ENCODE measurements at places on chromosomes 7 and 10.

GRCh38 chr10:26743841-26744240 is 46.3 kb downstream of the PDSS1 start:
- no peak for DNase-seq

DNA sequence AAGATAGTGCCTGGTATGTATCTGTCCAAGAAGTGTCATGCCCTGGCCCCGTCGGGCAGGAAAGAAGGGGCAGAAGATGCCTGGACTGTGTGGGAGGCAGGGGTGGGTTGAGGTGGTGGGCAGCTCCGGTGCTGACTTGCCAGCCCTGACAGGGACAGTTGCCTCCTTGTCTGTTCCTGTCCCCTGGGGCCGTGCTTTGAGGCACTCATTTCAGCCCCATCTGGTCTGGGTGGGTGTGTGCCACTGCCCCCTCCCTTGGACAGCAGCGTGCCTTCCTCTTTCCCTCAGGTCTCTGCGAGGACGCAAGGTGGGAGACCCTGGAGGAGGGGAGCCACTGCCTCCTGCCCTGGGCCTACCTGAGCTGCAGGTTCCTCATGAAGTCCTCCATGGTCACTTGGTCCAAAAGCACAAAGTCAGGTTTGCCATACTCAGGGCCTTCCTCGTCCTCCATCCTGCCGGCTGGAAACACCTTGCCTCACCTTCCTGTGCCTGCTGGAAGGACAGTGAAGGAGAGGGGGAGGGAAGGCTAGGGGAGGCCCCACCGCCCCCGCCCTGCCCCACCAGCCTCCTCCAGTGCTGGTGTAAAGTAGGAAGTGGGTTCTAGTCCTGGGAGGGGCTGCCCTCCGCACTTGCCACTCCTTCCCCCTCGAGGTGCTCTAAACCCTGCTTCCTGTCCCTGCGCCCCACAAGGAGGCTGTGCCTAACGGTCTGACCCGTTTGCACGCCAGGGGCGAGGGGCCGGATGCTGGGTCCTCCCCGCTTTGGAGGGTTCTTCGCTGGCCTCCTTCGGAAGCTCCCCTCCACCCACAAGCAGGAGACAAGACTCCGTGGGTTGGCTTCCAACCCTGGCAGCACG is at the start of gene MYO1G:
Gene MYO1G, minus strand, starts transcription at position 505 of the 856 bp plus-strand sequence. Its CDS starts 54 bp downstream, at position 451.
- peak; percentile 91 for DNase-seq

- peak; percentile 45 for DNase-seq
Observed at GRCh38 chr10:15267496-15267895, 99.0 kb upstream of the NMT2 start.

- no peak for DNase-seq
Observed at GRCh38 chr7:159078193-159078910, 66.3 kb downstream of the VIPR2 start.

- DNase-seq = no peak
Observed at GRCh38 chr7:31997423-31997822, 72.8 kb downstream of the PDE1C start.

GRCh38 chr10:119001717-119002500 is 27.6 kb upstream of the NANOS1 start:
- DNase-seq = no peak

GRCh38 chr7:26379711-26380110 is 88.0 kb downstream of the SNX10 start:
- no peak for DNase-seq

DNA sequence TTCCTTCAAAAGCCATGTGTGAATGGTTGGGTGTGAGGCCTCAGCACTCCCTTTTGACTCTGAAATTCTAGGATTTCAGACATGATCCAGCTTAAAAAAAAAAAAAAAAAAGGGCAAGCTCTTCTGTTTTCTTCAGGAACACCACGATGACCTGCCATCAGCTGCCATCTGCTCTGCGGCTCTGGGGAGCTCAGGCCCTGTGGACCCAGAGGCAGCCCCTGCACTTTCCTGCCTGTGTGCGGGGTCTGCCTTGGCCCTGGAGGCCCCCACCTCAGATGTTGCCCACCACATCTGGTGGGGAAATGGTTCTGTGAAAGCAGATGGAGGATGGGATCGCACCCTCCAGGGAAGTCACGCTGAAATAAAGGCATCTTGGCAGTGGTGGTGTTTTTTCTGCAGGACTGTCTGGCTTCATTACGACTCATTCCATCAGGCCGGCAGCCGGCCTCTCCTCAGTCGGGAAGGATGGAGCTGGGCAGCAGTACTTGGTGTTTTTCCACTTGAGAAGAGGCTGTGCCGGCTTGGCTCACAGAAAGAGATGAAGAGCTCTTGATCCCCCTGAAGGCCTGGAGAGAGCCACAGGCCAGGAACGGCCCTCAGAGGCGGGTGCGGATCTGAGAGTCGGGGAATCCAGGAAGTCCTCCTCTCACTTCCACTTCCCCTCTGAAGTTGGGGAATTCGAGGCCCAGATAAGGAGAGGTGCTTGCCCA is 66.1 kb upstream of the AQP1 start:
- DNase-seq = no peak

DNA sequence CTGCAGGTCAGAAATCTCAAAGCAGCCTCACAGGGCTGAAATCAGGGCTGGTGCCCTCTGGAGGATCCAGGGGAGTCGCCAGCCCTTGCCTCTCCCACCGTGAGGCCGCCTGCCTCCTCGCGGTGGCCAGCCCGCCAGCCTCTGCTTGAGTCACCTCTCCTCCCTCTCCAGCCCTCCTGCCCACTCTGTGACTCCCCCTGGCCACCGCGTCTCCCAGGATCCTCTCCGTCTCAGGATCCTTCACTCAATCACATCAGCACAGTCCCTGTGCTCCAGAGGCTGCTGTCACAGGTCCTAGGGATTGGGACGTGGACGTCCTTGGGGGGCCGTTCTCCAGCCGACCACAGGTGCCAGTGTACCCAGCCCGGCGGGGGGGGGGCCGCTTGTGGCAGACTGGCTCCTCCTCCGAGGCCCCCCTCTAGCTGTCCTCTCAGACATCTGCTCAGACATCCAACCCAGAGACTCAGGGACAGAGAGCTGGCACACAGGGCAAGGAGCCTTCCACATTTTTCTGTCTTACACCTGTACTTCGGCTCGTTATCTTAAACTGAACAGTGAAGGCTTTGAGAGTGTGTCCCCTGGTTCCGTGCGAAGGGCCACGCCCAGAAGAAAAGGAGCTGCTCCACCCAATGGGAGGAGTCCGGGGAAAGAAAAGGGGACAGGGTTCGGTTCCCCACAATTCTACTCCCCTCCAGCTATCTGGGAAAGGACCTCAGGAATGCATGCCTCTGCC is 9.4 kb upstream of the PPP2R2D start:
- DNase-seq = peak; percentile 65

DNA sequence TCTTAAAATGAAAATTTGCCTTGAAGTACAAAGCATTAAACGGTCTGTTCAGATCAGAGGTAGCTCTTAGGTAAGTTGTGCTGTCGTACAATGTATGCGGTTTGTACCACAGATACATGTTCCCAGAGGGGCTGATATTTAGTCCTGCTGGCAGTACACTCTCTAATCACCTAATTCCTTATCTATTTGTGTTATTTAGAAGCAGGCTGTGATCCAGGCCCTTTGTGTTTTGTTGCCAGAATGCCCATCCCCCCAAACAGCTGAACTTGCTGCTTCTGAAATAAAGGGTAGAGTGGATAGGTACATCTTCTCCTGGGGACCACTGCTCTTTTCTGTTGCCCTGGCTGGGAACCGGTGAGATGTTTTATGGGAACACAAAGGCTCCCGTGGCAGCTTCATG is 84.5 kb downstream of the SND1 start:
- DNase-seq = no peak

- DNase-seq = no peak
Observed at GRCh38 chr10:78348411-78349164, 314.9 kb downstream of the RPS24 start.

DNA sequence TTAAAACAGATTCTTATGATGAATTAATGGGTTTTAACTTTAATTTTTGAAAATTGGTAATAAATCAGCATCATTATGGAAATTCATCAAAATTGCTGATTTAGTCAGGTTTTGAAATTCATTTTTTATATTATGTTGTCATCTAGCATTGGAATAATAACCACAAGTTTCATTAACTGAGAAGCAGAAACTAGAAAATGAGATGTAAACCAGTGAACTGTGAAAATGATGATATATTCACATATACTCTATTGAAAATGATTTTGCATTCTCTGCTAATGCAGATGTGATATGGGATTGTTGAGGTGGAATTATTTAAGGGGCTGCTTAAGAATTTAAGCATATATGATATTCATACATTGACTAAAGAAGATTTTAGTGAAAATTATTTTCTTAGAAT is 316.1 kb upstream of the FZD1 start:
- no peak for DNase-seq

GRCh38 chr10:118798231-118798662 is 43.5 kb upstream of the CACUL1 start:
- no peak for DNase-seq

- DNase-seq = no peak
Observed at GRCh38 chr7:113628948-113629847, 289.6 kb downstream of the PPP1R3A start.

GRCh38 chr7:94245500-94245899 is 149.2 kb upstream of the COL1A2 start:
- no peak for DNase-seq

DNA sequence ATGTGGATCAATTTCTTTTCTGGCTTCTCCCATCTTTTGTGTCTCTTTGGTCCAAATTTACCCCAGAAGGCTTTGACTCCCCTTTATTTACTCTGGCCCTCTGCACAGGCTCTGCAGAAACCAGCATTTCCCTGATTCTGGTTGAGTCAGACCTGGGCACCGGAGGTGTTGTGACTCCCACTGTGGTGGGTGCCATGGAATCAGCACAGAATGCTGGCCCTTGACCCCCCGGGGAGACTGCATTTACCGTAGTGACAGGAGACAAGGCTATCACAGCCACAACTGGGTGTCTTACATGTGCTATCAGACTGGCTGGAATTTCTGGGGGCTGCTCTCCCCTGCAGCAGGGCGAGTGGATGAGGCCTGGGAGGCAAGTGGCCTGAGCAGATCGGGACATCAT is 37.6 kb downstream of the PLXDC2 start:
- no peak for DNase-seq

DNA sequence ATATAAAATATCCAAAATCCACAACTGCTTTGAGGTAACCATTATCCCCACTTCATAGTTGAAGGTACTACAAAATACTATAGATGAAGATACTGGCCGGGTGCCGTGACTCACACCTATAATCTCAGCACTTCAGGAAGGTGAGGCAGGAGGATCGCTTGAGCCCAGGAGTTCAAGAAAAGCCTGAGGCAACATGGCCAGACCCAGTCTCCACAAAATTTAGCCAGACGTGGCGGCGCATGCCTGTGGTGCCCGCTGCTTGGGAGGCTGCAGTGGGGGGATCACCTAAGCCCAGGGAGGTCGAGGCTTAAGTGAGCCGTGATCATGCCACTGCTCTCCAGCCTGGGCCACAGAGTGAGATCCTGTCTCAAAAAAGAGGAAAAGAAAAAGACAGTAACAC is 21.7 kb downstream of the TMEM254 start:
- no peak for DNase-seq

- no peak for DNase-seq
Observed at GRCh38 chr7:37709631-37710509, 26.3 kb downstream of the GPR141 start.

DNA sequence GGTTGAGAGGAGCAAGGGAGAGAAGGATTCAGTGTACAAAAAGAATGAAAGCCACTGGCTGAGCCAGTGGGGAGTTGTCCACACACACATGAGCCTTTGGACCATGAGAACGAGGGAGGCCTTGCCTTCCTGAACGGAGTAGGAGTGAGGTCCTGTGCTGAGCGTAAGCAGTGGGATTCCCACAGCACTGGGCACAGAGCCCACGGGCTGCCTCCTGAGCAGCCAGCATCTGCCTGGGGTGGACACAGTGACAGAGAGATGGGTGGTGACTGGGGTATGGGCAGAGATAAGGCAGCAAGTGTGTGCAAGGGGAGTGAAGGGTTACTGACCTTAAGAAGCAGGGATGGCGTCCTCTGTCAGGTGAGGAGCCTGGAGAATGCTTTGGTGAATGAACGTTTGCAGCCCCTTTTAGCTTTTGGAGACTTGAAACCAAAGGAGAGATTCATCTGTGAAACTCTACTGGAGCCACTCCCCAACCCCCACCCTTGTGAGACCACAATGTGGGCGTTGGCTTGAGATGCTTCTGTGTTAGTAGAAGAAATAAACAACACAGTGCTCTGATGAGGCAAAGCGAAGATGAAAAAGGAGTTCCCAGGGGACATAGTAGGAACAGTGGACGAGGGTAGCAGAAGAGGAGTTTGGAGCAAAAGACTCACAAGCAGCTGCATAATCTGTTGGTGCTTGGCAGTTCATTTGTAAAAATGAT is 56.5 kb downstream of the FIGNL1 start:
- DNase-seq = peak; percentile 81

GRCh38 chr10:6962576-6962975 is 382.5 kb upstream of the PRKCQ start:
- DNase-seq = no peak

GRCh38 chr7:31432176-31432575 is 81.7 kb upstream of the ITPRID1 start:
- DNase-seq = no peak

DNA sequence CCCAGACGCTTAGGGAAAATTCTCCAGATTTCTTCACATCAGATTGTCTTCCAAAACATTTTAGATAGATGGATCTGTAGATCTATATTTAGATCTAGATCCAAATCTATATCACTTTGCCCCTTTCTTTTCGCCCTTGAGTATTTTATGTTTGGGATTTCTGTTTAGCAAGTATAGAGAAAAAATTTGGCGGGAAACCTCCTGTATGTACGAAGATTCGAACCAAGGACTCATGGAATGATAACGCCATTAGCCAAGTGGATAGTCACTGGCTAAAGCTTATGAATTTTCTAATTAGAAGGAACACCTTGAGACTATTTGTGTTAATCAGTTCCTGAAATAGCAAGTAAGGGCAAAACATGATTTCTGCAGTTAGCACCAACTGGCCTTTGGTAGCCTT is 1.2 kb downstream of the THNSL1 start:
- peak; percentile 38 for DNase-seq

GRCh38 chr10:13079776-13080050 is 20.2 kb upstream of the OPTN start:
- DNase-seq = peak; percentile 38

GRCh38 chr7:8442814-8443304 is 9.4 kb downstream of the NXPH1 start:
- peak; percentile 84 for DNase-seq

- DNase-seq = no peak
Observed at GRCh38 chr7:71184136-71184535, 52.2 kb downstream of the GALNT17 start.
